ENCODE measurements at places on chromosomes 2 and 18.
A peak's percentile ranks its signal among the peaks of the same experiment; 100 is the strongest.

- DNase-seq = no peak
Observed at GRCh38 chr2:5173876-5174535, 518.2 kb upstream of the SOX11 start.

DNA sequence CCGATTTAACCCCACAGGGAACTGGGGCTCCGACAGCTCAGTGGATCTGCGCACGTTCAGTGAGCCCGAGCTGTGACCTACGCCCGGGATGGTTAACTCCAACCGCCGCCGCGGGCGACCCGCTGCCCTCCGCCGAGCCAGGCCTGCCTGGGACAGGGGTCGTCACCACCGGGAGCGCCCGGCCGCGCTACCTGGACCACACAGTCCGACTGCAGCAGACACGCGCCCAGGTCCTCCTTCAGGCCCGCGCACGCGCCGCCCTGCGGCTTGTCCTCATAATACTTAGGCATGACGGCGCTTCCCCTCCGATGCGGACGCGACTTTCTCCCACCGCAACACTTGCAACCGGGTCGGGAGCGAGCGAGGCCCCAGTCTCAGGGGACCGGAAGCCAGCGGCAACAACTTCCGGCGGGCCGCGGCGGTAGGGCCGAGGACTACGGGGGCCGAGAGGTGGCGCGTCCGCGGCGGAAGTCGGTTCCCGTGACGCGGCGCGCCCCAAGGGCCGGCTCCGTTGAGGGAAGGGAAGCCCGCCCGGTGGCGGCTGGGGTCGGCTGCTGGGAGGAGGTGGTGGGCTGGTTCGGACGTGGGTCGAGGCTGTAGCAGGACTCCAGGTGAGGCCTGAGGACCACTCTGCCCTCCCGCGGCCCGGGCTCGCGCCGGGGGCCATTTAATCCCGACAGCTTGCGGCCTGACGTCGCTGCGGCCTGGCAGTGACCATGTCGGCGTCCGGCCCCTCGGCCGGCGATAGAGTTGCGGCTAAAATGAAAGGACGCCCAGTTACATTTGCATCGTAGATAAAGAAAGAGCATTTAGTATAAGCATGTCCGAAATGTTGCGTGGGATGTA is at the start of the genes COA5 and UNC50:
Gene COA5, minus strand, starts transcription at position 397 of the 846 bp plus-strand sequence. Its CDS starts 107 bp downstream, at position 290.
Gene UNC50, plus strand, starts transcription at position 474 of the 846 bp plus-strand sequence. CDS start 1,171 bp downstream, outside the sequence.
- DNase-seq = peak; percentile 83

GRCh38 chr2:99403524-99403923 is 66.3 kb downstream of the EIF5B start:
- peak; percentile 3 for DNase-seq

DNA sequence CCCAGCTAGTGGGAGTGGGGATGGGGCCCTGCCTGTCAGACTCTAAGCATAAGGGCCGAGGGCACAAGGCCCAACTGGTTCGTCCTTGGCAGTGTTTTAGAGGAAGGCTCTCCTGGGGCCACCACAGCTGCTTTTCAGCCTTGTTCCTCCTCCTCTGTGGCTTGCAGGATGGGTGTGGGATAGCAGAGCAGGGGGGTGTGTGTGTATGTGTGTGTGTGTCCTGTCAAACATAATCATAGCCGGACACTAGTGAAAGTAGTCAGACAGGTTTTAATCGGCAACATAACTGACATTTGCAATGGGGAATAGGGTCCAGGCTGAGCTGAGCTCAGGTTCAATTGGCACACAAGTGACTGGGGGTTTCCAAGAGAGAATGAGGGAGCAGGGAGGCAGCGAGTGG is 114.2 kb downstream of the SEPTIN10 start:
- no peak for DNase-seq

DNA sequence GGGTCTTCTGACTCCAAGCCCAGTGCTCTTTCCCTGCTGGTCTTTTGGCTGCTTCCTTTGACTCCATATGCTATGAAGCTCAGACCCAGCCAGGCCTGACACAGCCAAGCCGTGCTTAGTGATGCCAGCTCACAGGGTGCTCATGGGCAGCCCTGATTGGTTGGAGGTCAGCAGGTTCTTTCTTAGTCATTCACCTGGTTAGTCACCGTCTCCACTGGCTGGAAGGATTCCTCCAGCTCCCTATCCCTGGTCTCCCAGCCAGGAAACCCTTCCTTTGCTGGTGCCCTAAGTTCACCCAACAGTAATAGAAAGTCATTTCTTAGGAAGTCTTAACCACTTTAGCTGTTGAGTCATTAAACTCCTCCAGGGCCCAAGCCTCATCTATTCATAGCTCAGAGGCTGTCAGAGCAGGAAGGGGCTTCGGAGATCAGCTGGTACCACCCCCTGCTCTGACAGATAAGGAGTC is 3.9 kb downstream of the KCNK3 start:
- DNase-seq = peak; percentile 87

DNA sequence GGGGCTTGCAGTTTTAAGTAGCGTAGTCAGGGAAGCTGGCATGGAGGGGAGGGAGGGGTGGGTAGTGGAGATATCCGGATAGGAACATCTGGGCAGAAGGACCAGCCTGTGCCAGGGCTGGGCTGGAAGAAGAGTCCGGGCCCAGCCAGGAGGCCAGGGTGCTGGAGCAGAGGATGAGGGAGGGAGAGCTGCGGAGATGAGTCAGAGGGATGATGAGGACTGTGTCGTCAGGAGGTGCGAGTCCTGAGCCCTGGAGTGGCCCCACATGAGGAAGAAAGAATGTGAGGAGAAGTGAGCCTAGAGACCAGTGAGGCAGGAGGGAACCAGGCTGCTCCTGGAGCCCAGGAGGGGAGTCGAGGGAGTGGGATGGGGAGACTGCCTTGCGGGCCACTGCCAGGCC is 82.4 kb downstream of the CTIF start:
- peak; percentile 39 for DNase-seq

DNA sequence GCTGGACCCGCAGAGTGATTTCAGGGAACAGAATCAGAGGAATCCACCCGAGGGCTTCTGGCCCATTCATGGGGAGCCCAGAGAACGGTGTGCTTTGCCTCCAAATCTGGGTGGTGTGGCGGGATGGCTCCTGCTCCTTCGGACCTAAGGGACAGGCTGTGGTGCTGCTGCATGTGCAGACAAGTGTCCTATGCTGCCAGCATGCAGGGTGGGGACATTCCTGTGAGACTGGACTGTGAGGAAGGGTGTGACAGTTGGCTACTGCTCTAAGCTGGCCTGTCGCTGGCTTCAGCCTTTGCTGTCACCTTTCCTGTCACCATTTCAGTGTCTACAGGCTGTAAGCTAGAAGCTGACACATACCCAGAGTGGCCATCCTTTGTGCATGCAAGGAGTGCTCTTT is 2.9 kb upstream of the SLC4A3 start:
- no peak for DNase-seq

- DNase-seq = no peak
Observed at GRCh38 chr2:224655006-224655537, 61.1 kb downstream of the CCDC195 start.

DNA sequence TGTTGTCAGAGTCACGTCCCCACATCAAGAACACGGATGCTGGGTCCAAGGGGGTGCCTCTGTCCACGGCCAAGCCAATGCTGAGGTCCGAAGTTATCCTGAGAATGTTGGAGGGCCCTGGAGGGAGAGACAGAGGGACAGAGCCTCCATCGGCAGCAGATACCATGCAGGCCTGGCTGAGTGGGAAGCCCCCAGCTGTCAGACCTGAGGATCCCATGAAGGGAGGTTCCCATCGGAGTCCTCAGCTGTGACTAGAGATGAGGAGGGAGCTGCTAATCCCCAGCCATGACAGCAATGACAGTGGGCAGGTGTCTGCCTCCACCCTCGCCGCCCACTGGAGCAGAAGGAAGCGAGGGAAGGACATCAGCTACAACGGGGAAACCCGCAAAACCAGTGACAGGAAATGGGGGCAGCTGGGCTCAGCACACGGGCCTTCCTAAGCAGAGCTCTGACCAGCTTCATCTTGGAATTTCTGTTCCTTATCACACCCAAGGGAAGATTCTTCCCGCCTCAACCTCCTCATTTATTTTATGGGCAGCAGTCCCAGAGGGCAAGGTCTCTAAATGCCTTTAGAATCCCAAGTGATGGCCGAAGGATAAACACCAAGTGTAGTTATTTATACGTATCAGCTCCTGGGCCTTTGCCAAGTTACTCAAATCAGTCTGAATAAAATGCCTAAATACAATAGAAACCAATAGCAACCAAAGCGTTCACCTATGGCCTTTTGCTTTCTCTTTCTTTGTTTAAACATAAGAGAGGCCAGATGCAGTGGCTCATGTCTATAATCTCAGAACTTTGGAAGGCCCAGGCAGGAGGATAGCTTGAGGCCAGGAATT is 32.2 kb downstream of the FAM178B start:
- no peak for DNase-seq

DNA sequence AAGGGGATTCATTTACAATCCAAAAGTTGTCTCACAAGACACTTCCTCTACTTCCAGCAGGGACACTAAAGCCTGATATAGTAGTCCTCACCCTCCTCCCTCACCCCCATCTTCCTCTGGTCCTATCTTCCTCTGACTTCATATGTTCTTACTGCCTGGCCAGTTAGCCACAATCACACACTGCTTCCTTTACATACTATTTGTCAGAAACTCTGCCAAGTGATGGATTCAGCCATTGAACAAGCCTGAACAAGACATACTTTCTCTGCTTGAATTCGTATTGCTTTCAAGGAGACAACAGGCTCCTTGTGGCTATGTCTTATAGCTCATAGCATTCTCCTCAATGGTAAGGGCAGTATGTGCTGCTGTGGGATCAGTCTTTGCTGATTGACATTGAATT is 672.2 kb downstream of the BCL11A start:
- DNase-seq = no peak

GRCh38 chr18:32669549-32670165 is 103.2 kb downstream of the KLHL14 start:
- DNase-seq = peak; percentile 5

DNA sequence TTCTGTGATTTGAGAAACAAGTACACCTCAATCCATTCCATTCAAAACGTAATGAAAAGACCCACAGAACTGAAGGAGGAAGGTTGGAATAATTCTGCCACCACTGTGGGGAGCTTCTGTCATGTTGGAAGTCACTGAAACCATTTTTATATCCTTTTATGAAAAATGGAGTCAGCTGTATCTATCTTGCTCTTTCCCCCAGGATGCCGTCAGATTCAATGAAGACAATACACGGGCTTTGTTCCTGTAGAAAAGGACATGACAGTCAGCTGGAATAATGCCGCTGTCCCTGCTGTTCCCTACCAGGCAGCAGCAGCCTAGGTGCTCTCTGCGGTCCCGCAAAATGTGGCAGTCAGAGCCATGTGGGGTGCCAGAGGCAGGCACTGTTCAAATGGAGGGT is 52.5 kb upstream of the APCDD1 start:
- no peak for DNase-seq

- no peak for DNase-seq
Observed at GRCh38 chr18:48975120-48975816, 24.5 kb upstream of the SMAD7 start.

GRCh38 chr18:10439898-10440297 is 14.5 kb upstream of the APCDD1 start:
- DNase-seq = no peak

DNA sequence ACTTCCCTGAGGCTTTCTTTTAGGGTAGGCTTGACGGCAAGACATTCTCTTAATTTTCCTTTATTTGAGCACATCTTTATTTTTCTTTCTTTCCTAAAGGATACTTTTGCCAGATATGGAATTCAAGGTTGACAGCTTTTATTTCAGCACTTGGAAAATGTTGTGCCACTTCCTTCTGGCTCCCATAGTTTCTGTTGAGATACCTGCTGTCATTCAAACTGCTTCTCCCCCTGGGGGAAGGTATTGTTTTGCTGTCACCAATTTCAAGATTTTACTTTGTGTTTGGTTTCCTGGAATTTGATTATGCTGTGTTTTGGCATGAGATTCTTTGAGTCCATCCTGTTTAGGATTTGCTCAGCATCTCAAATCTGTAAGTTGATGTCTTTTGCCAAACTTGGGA is 39.1 kb upstream of the TWIST2 start:
- DNase-seq = peak; percentile 25

DNA sequence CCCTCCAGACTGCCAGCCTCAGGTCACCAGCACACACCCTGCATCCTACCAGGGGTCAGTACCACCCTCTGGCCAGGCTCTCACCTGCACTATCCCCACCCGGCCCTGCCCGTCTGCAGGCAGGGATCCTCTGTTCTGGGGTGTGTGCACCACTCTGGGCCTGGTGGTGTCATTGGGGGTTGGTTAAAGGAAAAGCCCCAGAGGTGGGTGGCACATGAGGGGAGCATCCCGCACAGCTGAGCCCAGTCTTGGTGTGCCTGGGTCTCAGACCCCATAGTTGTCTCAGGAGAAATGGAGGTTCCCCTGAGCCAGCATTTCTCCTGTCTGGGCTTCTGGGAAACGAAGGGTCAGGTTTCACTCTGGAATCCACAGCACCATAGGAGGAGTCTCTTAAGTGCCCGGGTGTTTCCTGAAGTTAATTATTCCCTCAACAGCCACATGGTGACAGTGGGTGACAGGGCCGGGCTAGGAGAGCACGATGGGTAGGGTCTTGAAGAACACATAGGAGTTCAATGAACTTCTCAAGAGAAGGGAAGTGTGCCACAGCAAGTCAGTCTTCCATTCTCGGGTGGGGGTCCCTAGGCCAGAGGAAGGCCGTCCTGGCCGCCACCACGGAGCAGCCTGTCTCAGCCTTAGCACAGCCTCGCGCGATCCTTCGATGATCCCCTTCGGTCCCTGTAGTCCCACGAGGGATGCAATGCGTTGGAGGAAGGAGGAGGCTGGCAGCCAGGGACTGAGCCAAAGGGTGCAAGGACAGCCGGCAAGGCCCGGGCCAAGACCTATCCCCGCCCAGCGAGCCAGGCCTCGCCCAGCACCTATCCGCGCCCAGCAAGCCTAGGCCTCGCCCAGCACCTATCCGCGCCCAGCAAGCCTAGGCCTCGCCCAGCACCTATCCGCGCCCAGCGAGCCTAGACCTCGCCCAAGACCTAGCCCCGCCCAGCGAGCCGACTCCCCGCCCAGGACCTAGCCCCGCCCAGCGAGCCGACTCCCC is 1.1 kb upstream of the FARP2 start:
- DNase-seq = peak; percentile 46

- DNase-seq = no peak
Observed at GRCh38 chr18:46449033-46449432, 208.0 kb downstream of the LOXHD1 start.

DNA sequence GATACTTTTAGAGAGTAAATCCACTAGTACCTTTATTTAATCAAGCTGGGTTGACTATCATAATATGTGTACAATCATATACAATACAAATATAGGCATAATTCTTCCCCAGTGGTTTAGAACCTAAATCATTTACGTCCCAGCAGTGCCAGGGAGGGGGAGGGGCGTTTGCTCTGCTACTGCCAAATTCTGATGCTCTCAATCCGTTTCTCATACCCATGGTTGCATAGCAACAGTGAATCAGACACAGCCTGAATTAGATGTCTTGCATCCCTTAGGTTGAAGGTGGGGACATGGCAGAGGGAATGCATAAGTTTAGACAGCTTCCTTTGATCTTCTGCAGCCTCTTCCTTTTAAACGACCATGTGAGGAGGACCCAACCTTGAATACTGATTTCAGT is 135.4 kb downstream of the ABCA12 start:
- DNase-seq = no peak

GRCh38 chr2:76197842-76198448 is 487.2 kb upstream of the GCFC2 start:
- no peak for DNase-seq

DNA sequence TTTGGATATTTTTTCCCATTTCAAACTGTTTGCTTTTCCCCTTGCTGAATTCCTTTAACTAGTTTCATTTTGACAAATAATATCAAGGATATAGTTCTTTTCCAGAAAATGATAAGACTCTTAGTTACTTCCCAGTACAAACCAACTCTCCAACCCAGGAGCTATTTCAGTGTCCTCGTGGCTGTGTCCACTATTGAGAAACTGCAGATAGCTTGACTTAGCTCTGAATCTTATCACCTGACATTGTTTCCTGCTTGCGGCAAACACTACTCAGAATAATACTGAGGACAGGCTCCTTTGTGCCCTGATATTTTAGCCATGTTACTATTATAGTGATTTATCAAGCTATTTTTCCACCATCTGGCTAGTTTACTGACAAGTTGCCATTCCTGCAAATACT is 74.6 kb downstream of the KLF7 start:
- DNase-seq = no peak
